ENCODE measurements at places on chromosomes 7 and 10. TPM values are rescaled to one million over a fixed set of nuclear protein-coding genes. Genes with fewer than 3 reads are reported as not detected.
A peak's percentile ranks its signal among the peaks of the same experiment; 100 is the strongest.

- H3K4me3 ChIP-seq = no peak overlapping the region
- H3K36me3 ChIP-seq = no peaks in the 10 kb centered on the region
- H3K27ac ChIP-seq = no peak overlapping the region
- H3K27me3 ChIP-seq = no peaks in the 10 kb centered on the region
- DNase-seq = no peak
Measured at GRCh38 chr7:105920766-105921165, 42.3 kb upstream of the CDHR3 start.

- peaks cover 44% of the 10 kb centered on the region for H3K4me1 ChIP-seq
- peak overlapping the region; percentile 93 for H3K27ac ChIP-seq
- H3K36me3 ChIP-seq = peaks cover 14% of the 10 kb centered on the region
Measured at GRCh38 chr10:33333260-33334101, 986 bp downstream of the NRP1 start.

RBP3 gene
- total RNA-seq = not detected

- H3K4me3 ChIP-seq = no peak overlapping the region
- no peaks in the 10 kb centered on the region for H3K4me1 ChIP-seq
- DNase-seq = no peak
- H3K36me3 ChIP-seq = no peaks in the 10 kb centered on the region
- no peaks in the 10 kb centered on the region for H3K27me3 ChIP-seq
- H3K27ac ChIP-seq = no peak overlapping the region
Measured at GRCh38 chr10:131072651-131073468, 238.7 kb downstream of the TCERG1L start.

AKR1C4 gene
- not detected for total RNA-seq

ARMC3 gene
- 9.6 TPM for total RNA-seq

NXPH1 gene
- total RNA-seq = not detected
